Stimulated activated CD8-positive, alpha-beta memory T cell treated with anti-CD3 and anti-CD28 coated beads, Interleukin-2, amount 100 ng/mL, for 1 hour (primary cell): ENCODE measurements at places on chromosomes 12 and 14.

- no peak for DNase-seq
Observed at GRCh38 chr14:104821229-104821945, 20.5 kb downstream of the ZBTB42 start.

DNA sequence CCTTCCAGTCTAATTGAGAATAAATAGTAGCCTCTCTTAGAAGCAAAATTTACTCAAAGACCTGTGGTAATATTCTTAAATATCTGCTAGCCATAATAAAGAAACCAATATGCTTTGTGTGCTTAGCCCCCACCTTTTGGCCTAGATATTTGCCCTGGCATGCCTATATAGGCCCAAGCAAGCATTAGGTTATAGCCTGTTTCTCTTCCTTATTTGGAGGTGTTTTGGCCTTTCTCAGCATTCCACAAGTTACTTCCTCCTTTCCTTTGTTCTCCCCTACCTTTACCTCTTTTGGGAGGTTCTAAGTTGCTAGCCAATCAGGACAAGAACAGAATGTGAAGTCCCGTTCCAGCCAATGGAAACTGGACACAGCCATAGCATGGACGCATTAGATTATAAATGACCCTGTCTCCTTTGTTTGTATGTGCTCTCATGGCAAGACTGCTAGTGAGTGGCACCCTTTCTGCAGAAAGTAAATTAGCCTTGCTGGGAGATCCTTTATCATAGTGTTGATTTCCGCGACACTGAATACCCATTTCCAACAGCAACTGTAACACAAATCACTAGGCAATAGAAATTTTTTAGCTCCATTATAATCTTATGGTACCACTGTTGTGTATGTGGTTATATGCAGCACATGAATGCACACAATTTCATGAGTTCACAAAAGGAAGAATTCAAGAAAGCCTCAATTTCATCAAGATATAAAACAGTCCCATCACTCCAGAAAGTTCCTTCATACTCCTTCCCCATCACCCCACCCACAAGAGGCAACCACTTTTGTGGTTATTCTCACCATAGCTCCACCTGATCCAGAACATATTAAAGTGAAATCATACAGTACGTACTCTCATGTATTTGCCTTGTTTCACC is 37.6 kb downstream of the CEP83 start:
- no peak for DNase-seq

GRCh38 chr12:124479680-124480468 is 87.5 kb downstream of the NCOR2 start:
- DNase-seq = no peak

GRCh38 chr12:45670346-45671065 is 59.0 kb upstream of the ARID2 start:
- DNase-seq = no peak

DNA sequence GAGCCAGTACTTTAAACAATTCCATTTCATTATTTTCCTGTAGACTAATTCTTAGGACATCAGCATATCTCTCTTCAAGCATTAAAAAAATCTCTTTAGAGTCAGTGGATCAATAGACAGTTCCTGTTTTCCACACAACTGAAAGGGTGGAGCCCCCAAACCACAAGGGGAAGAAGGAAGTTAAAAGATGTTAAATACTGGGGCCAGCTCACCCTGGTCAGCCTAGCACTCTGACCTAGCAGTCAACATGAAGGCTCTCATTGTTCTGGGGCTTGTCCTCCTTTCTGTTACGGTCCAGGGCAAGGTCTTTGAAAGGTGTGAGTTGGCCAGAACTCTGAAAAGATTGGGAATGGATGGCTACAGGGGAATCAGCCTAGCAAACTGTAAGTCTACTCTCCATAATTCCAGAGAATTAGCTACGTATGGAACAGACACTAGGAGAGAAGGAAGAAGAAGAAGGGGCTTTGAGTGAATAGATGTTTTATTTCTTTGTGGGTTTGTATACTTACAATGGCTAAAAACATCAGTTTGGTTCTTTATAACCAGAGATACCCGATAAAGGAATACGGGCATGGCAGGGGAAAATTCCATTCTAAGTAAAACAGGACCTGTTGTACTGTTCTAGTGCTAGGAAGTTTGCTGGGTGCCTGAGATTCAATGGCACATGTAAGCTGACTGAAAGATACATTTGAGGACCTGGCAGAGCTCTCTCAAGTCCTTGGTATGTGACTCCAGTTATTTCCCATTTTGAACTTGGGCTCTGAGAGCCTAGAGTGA is at the start of gene LYZ:
TSS of gene LYZ (plus strand) at position 220 of the 777 bp plus-strand sequence. CDS start at position 248, 28 bp downstream.
- no peak for DNase-seq

DNA sequence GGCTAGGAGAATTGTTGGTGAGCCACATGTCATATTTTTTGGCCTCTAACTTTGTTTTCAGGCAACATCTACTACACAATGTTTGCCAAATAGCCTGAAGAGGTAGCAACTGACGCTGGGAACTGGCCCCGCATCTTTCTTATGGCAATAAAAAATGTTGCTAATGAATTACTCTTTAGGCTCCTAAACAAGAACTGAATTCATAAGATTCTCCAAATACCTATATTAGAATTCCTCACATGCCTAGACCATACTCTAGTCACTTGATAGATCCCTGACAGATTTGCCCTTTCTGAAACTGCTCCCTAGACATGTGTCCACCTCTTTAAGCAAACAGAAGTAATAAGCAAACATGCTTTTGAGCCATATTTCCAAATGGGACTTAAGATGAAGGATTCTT is 209.0 kb upstream of the ATXN7L3B start:
- no peak for DNase-seq

GRCh38 chr12:23433121-23433520 is 516.3 kb downstream of the SOX5 start:
- DNase-seq = no peak

GRCh38 chr14:80136358-80136757 is 74.9 kb downstream of the DIO2 start:
- DNase-seq = no peak

DNA sequence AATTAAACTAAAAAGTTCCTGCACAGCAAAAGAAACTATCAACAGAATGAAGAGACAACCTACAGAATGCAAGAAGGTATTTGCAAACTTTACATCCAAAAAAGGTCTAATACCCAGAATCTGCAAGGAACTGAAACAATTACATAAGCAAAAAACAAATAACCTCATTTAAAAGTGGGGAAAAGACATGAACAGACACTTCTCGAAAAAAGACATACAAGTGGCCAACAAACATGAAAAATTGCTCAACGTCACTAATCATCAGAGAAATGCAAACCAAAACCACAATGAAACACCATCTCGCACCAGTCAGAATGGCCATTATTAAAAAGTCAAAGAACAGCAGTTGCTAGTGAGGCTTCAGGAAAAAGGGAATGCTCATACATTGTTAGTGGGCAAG is 15.2 kb downstream of the PDE6H start:
- DNase-seq = no peak

DNA sequence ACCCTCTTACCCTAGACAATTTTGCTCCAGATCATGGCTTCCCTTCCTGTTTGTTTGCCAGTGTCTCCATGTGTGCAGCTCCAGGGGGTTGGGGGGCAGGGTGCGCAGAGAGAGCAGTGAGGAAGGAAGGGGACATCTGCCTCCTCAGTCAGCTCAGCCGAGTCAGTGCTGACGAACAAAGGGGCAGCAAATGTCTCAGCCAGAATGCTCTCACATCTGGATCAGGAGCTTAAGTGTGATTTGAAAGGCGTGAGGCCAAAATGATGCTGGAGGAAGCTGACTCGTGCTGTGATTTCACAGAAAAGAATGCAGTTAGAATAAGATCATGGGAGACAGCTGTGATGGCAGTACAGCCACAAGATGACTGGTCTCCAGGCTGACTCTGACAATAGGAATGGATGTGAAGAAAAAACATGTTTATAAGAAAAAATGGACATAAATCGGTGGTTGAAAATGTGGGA is 27.1 kb upstream of the CDK17 start:
- no peak for DNase-seq

DNA sequence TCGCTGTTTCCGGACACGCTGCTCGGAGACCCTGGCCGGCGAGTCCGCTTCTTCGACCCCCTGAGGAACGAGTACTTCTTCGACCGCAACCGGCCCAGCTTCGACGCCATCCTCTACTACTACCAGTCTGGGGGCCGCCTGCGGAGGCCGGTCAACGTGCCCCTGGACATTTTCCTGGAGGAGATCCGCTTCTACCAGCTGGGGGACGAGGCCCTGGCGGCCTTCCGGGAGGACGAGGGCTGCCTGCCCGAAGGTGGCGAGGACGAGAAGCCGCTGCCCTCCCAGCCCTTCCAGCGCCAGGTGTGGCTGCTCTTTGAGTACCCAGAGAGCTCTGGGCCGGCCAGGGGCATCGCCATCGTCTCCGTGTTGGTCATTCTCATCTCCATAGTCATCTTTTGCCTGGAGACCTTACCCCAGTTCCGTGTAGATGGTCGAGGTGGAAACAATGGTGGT is 90.0 kb downstream of the GALNT8 start:
- DNase-seq = no peak

DNA sequence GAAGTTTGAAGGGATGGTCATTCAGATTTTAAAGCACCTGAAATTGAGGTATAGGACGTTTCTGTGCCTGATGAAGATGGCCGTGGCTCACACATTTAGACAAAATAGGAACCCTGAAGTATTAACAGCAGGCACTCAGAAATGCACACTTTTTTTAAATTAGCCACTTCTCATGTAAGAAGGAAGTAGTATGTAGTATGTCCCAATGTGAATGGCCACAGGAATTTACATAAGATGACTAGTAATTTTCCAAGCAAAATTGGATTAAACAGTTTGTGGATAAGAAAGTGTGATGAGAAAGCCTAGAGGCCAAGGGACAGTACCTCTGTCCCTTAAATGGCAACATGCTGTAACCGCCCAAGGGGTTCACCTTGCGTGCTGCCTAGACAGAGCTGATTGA is 1.8 kb upstream of the MIS18BP1 start:
- DNase-seq = no peak

DNA sequence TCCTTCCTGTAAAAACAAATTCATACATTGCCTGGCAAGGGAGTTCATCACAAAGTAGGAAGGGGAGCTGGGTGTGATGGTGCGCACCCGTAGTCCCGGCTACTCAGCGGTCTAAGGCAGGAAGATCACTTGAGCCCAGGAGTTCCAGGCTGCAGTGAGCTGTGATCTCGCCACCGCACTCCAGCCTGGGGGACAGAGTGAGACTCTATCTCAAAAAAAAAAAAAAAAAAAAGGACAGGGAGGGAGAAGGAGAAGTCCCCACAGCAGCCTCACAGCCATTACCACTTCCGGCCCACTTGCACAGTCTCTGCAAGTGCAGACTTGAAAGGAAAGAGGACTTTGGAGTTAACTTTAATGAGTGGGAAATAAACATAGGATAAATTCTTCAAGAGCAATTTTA is 121.0 kb downstream of the FBXL14 start:
- DNase-seq = no peak

- DNase-seq = no peak
Observed at GRCh38 chr12:53231921-53232645, at the start of gene RARG. RARG (minus strand) TSS chr12:53232209; CDS start chr12:53227545, 4,664 bp downstream.

DNA sequence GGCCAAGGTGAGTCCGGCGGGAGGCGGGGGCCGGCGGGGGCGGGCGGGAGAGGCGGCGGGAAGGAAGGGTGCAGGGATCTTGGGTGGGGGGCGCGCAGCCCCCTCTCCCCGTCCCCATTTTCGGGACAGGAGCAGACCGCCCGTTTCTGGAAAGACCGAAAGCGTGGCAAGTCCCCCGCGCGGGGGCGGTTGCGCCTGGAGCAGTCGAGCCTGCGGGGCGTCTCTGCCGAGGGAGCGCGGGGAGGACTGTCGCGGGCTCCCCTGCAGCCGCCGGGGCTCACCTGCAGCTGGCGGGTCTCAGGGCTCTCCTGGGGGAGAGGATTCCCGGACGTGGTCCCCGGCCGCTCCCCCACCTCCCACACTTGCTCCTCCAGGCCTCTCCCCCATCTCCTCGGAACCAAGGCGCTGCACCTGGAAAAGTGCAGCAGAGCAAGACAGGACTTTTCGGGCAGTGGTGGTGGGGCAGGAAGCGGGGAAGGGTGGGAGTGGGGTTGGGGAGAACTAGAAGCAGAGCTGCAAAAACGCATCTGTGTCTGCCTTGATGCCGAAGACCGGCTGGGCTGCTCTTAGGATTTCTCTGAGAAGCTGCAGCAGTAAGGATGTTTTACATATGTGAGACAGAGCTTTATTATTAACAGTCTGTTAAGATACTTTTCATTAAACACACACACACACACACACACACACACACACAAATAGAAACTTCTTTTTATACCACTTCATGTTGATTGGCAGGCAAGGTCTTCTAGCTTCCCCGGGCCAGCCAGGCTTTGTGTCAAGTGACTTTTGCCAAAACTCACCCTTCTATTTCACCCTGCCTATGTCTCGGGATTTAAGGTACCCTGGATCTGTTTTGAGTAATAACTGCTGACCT is 677 bp downstream of the C12orf75 start:
- no peak for DNase-seq

- DNase-seq = no peak
Observed at GRCh38 chr12:46830731-46831334, 5.0 kb upstream of the SLC38A4 start.

GRCh38 chr12:43428088-43428600 is 123.9 kb downstream of the ADAMTS20 start:
- DNase-seq = no peak
